ENCODE measurements at places on chromosomes 13 and 19. TPM values are rescaled to one million over a fixed set of nuclear protein-coding genes. Genes with fewer than 3 reads are reported as not detected.

ZNF98 gene
- total RNA-seq, result 3.8 TPM

GRCh38 chr13:33940256-33940655 is 122.3 kb downstream of the RFC3 start:
- H3K27ac ChIP-seq, result no peak overlapping the region
- no peaks in the 10 kb centered on the region for H3K4me1 ChIP-seq
- no peak for DNase-seq
- H3K27me3 ChIP-seq, result no peaks in the 10 kb centered on the region
- no peak overlapping the region for H3K4me3 ChIP-seq

GRCh38 chr13:44172281-44172810 is 201.3 kb upstream of the SERP2 start:
- H3K4me1 ChIP-seq, result peaks cover 11% of the 10 kb centered on the region
- no peak for DNase-seq
- no peak overlapping the region for H3K4me3 ChIP-seq
- H3K27me3 ChIP-seq, result no peaks in the 10 kb centered on the region
- no peak overlapping the region for H3K27ac ChIP-seq

- H3K4me1 ChIP-seq, result no peaks in the 10 kb centered on the region
- no peak overlapping the region for H3K27ac ChIP-seq
- DNase-seq, result no peak
- H3K4me3 ChIP-seq, result no peak overlapping the region
Observed at GRCh38 chr13:111908981-111909380, 158.0 kb upstream of the SOX1 start.

- no peaks in the 10 kb centered on the region for H3K4me1 ChIP-seq
- DNase-seq, result no peak
- H3K27ac ChIP-seq, result no peak overlapping the region
- H3K36me3 ChIP-seq, result no peaks in the 10 kb centered on the region
- no peaks in the 10 kb centered on the region for H3K27me3 ChIP-seq
Observed at GRCh38 chr19:10398819-10399218, 4.5 kb downstream of the CDC37 start.

DNA sequence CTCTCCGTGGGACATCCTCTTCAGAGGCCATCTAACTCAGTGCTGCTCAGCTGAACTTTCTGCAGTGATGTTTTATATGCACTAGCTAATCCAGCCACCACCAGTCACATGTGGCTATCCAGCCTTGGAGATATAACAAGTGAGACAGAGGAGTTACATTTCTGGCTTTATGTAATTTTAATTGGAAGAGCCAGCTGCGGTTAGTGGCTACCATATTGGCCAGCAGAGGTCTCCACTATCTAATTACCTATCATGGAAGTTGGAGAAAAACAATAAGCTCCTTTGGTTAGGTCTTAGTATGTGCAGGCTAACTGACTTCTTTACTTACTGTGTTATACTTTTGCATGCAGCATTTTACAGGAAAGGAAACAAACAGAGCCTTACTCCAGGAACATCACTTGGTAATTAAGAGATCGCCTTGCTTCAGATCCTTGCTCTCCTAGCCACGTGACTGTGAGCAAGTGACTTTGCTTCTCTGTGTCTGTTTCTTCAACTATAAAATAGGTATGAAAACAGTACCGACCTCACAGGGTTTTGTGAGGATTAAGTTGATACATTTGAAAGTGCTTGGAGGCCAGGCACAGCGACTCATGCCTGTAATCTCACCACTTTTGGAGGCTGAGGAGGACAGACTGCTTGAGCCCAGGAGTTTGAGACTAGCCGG is 1.6 kb upstream of the KLK10 start:
- H3K36me3 ChIP-seq, result no peaks in the 10 kb centered on the region
- peaks cover 12% of the 10 kb centered on the region for H3K4me1 ChIP-seq
- H3K27ac ChIP-seq, result no peak overlapping the region
- no peak for DNase-seq

- H3K4me1 ChIP-seq, result no peaks in the 10 kb centered on the region
- no peaks in the 10 kb centered on the region for H3K36me3 ChIP-seq
- H3K27ac ChIP-seq, result no peak overlapping the region
- DNase-seq, result no peak
- H3K4me3 ChIP-seq, result no peak overlapping the region
Observed at GRCh38 chr19:14300303-14300702, 80.9 kb upstream of the ADGRE5 start.

DNA sequence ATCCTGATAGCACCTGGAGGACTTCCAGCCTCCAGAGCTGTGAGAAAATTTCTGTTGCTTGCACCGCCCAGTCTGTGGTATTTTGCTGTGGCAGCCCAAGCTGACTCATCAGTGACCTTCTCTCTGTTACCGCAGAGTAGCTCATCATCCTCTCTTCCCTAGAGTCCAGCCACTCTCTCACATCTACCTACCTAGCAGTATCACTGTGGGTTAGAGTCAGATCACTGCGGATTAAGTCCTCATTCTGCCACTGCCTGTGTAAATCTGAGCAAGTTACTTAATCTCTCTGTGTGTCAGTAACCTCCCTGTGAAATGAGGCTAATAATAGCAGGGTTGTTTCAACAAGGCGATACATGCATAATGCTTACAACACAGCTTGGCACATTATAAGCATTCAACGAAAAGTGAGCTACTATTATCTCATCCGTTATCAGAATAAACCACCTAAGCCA is 40.3 kb upstream of the USPL1 start:
- H3K36me3 ChIP-seq, result no peaks in the 10 kb centered on the region
- no peaks in the 10 kb centered on the region for H3K4me1 ChIP-seq
- no peaks in the 10 kb centered on the region for H3K27me3 ChIP-seq
- H3K4me3 ChIP-seq, result no peak overlapping the region
- no peak overlapping the region for H3K27ac ChIP-seq
- no peak for DNase-seq

- H3K36me3 ChIP-seq, result no peaks in the 10 kb centered on the region
- no peaks in the 10 kb centered on the region for H3K27me3 ChIP-seq
- H3K4me1 ChIP-seq, result no peaks in the 10 kb centered on the region
- no peak overlapping the region for H3K4me3 ChIP-seq
Observed at GRCh38 chr13:97802213-97802612, 151.3 kb upstream of the IPO5 start.

F2RL3 gene
- total RNA-seq, result 0.07 TPM

DNA sequence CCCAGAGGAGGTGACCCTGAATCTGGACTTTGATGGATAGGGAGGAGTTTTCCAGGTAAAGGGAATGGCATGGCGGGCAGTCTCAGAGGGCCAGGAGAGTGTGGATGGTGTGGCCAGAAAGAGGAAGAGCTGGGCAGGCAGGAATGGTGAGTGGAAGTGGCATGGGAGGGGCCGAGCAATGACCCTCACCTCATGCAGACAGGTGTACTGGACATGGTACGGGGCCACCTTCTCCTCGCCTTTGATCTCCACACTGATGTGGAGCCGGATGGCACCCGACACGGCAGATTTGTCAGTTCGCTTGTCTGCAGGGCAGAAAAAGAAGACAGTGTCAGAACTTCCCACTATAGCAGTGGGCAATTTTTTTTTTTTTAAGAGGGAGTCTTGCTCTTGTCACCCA is 45.5 kb downstream of the UNC13A start:
- no peak overlapping the region for H3K4me3 ChIP-seq
- no peaks in the 10 kb centered on the region for H3K36me3 ChIP-seq
- no peak for DNase-seq
- H3K27ac ChIP-seq, result no peak overlapping the region
- no peaks in the 10 kb centered on the region for H3K4me1 ChIP-seq
- no peaks in the 10 kb centered on the region for H3K27me3 ChIP-seq

DNA sequence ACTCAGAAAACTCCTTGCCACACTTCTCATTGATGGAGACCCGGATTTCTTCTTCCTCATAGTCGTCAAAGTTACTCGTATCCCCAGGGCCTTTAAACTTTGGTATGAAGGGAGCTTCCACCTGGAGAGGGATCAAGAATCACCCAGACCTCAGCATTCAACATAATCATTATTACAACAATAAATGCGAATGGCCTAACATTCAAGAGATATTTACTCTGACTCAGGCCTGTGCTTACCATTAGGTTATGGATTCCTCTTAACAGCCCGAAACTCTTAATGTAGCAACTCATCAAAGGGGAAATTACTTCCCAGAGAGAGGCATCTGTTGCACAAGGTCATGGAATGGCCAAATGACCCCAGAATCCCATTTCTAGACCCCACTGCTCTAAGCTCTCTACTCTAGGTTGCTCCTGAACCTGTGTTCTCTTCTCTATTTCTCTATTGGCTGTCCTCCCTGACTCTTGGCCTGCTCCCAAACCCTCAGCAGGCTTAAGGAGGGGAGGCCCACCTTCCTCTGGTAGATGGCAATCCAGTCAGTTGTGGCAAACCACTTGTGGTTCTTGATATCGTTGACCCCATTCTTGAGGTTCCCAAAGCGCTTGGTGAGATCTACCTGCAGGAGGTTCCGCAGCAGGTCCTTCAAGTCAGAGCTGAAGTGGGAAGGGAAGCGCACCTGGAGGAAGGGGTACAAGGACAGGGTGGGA is 2.7 kb upstream of the SAMD1 start:
- no peaks in the 10 kb centered on the region for H3K4me1 ChIP-seq
- no peaks in the 10 kb centered on the region for H3K27me3 ChIP-seq
- H3K36me3 ChIP-seq, result no peaks in the 10 kb centered on the region
- H3K27ac ChIP-seq, result no peak overlapping the region
- no peak for DNase-seq
